ENCODE measurements at places on chromosomes 7 and 10. TPM values are rescaled to one million over a fixed set of nuclear protein-coding genes. Genes with fewer than 3 reads are reported as not detected.

MRC1 gene
- 11.6 TPM for total RNA-seq

GRID1 gene
- total RNA-seq = 0.36 TPM

SKIDA1 gene
- not detected for total RNA-seq

COL13A1 gene
- total RNA-seq = 0.19 TPM

TMEM176B gene
- 9.6 TPM for total RNA-seq

ZNF853 gene
- 14.1 TPM for total RNA-seq

OR6B1 gene
- not detected for total RNA-seq

OR9A2 gene
- not detected for total RNA-seq

TWIST1 gene
- total RNA-seq = not detected

CACNB2 gene
- not detected for total RNA-seq
